ENCODE measurements at places on chromosomes 3 and 15.
A peak's percentile ranks its signal among the peaks of the same experiment; 100 is the strongest.

DNA sequence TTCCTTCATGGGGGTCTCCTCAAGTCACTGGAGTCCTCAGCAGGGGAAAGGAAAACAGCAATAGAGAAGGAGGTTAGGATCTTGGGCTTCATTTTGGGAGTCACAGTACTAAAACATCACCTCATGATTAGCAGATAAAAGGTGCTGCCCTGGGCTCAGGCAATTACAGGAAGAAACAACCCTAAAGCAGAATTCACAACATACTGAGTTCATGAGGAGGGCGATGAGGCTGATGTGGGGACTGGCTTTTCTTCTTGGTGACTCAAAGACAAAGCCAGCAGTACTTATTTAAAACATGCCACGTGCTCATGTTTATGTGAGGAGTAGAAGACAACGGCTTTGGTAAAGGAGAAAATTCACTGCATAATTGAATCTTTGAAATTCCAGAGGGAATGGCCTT lies 822.3 kb upstream of the CFAP20DC start:
- no peak for DNase-seq

DNA sequence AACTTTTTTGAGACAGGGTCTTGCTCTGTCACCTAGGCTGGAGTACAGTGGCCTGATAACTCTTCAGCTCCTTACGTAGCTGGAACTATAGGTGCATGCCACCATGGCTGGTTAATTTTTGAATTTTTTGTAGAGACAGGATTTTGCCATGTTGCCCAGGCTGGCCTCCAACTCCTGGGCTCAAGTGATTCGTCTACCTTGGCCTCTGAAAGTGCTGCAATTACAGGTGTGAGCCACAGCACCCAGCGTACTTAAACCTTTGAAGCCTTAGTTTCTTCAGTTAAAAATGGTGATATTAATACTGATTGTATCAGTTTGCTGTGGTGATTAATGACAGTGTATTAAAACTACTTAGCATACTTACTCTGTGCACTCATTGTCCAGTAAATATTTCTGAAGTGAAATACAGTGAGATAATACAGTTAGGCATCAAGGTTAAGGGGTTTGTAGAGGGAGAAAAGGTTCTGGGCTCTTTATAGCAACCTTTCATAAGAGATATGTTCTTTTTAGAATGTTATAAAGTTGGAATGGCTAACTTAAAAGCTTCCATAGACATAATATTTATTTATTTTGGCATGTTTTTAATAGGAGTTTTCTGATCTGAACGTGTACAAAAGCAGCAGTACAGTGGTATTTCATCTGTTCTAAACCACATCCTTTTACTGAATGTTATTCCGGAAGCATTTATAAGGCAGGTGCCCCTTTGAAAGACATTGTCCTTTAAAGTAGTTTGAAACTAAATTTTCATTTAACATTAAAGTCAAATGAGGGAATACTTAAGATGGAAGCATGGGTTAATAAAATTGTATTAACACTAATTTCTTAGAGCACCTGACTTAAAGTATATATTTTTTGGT lies 23.6 kb downstream of the NCK1 start:
- DNase-seq = no peak

GRCh38 chr3:134056464-134056891 lies 26.8 kb upstream of the SLCO2A1 start:
- no peak for DNase-seq

- DNase-seq = peak; percentile 54
Measured at GRCh38 chr15:66765478-66766281, 63.6 kb downstream of the SMAD6 start.

GRCh38 chr3:171974986-171975837 lies 64.2 kb upstream of the FNDC3B start:
- DNase-seq = no peak

GRCh38 chr15:50219820-50220219 lies 37.8 kb downstream of the SLC27A2 start:
- DNase-seq = no peak

- peak; percentile 48 for DNase-seq
Measured at GRCh38 chr15:64447536-64448315, 12.7 kb upstream of the ZNF609 start.

- peak; percentile 98 for DNase-seq
Measured at GRCh38 chr3:50260027-50260941, 8.7 kb upstream of the SEMA3B start.
